ENCODE measurements at places on chromosomes 4 and X.

DNA sequence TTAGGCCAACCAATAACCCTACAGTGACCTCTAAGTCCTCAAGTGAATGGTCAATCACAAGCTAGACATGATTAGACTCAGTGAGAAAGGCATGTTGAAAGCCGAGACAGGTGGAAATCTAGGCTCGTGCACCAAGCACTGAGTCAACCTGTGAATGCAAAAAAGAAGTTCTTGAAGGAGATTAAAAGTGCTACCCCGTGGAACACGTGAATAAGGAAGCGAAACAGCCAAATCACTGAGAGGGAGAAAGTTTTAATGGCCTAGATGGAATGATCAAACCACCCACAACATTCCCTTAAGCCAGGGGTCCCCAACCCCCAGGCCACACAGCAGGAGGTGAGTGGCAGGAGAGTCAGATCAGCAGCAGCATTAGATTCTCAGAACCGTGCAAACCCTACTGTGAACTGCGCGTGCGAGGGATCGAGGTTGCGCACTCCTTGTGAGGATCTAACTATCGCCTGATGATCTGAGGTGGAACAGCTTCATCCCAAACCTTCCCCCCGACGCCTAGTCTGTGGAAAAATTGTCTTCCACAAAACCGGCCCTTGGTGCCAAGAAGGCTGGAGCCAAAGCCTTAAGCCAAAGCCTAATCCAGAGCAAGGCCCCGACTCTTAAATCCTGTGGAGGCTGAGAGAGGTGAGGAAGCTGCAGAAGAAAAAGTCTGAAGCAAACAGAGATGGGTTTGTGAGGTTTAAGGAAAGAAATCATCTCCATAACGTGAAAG, 19.5 kb upstream of the PDE6B start:
- DNase-seq = no peak

DNA sequence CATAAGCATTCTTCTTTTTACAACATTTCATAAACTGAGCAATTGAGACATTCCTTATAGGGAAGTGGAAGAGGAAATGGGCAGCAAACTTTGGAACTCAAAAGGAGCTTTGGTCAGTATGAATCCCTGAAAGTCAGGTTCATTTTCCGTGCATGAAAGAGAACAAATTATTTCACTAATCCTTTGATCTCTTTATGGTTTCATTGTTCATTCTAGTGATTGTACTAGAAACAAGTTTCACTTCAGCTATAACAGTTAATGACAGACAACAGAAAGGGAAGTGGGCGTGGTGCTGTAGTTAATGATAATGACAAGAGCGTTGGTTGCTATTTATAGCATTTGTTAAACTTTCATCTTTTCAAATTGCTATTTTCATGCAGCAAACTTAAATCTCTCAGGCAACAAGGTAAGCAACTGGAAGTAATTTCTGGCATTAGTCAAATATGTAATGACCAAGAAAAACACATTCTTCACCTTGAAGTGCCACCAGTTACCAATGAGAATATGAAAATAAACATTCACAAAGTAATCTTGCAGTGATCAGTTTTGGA, 98.4 kb downstream of the AREG start:
- DNase-seq = no peak

- DNase-seq = no peak
Observed at GRCh38 chrX:107421337-107421861, 28.1 kb upstream of the FRMPD3 start.

DNA sequence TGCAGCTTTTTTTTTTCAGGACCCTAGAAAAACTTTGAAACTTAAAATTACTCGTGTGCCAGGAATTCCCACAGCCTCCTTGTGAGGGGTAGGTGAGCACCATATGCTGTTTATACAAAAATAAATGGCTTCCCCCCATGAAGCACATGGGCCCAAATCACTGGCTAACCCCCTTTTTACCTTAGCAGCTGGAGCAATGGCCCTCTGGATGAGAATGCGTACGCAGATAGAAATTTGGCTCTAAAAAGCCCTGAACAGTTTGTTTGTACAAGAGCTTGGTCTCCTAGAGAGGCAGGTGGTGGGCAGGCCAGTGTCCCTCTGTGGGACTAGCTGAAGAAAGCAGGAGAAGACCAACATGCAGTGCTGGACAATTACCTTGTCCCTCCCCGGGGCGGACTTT, 76.5 kb downstream of the SLC9A6 start:
- DNase-seq = no peak

DNA sequence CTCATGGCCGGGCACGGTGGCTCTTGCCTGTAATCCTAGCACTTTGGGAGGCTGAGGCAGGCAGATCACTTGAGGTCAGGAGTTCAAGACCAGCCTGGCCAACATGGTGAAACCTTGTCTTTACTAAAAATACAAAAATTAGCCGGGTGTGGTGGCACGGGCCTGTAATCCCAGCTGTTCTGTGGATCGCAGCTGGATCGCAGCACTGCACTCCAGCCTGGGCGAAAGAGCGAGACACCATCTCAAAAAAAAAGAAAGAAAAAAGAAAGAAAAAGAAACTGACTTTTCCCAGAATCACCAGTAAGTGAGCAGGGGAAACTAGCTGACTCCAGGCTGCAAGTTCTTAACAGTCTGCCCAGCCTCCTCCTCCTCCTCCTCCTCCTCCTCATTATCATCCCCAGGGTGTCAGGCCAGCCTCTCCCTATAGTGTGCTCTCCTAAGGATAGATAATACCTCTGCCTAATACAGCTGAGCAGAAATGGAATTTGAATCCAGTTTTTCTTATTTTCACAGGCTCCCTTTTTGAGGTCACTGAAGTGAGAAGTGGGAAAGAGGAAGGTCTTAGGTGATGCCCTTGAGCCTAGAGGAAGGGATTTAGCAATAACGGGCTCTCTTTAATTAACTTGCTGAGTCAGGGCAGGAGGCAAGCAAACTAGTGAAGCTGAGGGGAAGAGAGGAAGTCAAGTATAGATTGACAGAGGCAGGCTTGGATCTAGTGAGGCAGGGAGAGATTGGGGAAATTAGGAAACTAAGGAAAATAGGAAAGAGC, 11.8 kb upstream of the ELF2 start:
- no peak for DNase-seq

DNA sequence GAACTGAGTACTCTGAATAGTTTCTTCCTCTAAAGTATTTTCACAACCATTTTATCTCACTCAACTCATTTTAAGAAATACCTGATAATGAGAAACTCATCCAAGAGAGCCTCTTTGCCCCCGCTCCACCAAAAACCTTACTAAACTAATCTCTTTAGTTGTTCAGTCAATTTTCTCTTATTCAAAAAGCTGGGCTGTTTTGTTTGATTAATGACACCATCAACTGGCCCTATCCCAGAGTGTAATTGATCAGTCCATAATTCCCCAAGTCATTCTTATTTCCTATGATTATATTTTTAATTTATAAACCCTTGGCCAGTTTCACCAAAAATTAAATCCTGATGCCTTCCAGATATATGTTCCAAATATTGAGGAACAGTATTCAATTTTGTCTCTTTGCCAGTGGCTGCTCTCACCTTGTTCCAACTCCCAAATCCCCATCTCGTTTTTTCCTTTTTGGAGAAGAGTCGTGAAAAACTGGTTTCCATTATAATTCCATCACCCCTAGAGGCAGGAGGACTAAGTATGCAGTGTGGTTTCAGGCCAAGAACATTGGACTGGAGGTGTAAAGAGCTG, 10.4 kb downstream of the LIMCH1 start:
- no peak for DNase-seq

DNA sequence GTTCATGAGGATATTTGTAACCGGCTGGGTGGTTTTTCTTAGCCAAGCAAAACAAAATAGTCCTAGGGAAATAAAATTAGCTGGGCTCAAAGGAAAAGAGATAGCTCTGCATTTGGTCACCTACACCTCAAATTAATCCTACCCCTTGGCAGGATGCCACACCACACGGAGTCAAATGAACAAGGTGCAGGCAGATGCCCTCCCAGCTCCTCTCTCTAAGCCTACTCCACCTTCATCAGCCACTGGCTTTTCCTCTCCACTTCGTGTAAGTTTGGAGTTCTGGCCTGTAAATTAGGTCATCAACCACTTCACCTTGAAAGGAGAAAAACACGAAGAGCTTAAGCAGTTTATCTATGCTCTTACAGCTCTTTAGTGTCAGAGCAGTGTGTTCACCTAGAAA, 1.4 kb downstream of the DDIT4L start:
- no peak for DNase-seq

Measured in CD4-positive, alpha-beta T cell treated with Interleukin-4 for 4 hours (primary cell).